ENCODE measurements at places on chromosomes 1 and 21.

GRCh38 chr1:165925498-165926079, 98.2 kb downstream of the UCK2 start:
- DNase-seq = no peak

DNA sequence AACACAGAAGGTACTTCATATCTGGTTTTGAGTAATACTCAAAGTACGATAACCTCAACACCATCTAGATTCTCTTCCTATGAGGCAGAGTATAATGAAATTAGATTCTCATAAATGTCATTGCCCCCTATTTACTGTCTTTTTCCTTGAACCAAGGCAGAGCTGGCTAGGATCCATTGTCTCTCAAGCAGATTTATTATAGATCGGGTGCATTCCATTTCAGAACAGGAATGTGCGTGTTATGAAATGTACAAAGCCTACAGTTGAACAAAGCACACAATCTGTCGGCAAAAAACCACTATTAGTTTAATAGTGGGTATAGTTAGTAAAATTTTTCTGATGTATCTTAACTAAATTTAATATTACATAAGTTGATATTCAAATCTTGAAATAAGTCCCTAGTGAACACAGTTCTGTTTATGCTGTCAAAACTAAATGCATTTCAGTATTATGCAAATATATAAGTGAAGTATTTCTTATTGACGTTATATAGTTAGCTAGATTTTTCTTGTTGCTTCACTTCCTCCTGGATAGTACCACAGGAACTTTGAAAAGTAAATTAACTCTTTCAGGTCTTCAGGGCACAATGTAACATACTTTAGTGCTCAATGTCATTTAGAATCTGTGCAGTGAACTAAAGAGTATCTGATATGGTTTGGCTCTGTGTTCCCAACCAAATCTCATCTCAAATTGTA, 92.1 kb downstream of the DDAH1 start:
- DNase-seq = no peak

DNA sequence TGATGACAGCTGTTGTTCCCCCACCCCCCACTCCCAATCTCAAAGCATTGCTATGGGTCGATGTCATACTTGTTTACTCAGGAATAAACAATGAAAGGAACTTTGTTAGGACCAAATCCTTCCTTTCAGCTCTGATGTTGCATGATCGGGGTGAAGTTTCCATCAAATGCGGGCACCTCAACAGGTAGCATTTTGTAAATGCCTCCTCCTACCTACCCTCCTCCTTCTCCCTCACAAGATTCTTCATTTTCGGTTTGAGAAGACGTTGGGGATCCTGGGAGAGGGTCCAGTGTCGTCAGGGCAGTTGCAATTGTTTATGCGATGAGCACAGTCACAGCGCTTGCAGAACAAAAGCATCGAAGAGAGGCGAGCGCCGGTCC, 758 bp upstream of the HUNK start:
- no peak for DNase-seq

DNA sequence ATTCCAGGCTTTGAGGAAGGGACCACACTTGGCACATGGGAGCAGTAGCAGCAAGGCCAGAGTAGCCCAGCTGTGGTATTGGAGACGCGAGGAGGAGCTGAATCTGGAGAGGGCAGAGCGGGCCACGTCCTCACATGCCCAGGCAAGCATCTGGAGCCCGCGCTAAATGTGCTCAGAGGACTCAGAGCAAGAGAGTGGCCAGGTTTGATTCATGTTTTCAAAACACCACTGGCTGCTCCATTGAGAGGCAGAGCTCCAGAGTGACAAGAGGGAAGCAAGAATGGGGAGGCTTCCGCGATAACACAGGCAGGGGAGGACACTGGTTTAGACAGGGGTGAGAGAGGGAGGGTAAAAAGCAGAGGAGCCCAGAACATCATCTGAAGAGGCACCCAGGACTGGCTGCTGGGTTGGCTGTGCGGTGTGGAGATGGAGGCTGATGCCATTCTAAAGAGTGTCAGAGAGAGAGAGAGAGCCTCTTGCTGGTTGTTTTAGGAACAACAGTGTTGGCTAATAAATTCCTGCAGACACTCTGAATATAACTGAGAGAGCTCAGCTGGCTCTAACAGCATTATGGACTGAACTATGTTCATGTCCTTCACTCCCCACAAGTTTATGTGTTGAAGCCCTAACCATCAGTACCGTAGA, 32.3 kb downstream of the RCAN1 start:
- DNase-seq = no peak

DNA sequence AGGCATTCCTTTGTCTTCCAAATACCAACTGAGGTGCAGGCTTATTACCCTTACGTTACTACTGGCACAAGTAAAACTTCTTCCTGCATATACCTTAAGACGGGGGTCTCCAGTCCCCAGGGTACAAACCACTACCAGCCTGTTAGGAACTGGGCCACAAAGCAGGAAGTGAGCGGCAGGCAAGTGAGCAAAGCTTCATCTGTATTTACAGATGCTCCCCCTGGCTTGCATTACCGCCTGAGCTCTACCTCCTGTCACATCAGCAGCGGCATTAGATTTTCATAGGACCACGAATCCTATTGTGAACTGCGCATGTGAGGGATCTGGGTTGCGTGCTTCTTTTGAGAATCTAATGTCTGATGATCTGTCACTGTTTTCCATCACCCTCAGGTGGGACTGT, 113.1 kb downstream of the SLC45A1 start:
- peak; percentile 37 for DNase-seq

GRCh38 chr1:12343823-12344487, 114.1 kb downstream of the VPS13D start:
- DNase-seq = no peak

DNA sequence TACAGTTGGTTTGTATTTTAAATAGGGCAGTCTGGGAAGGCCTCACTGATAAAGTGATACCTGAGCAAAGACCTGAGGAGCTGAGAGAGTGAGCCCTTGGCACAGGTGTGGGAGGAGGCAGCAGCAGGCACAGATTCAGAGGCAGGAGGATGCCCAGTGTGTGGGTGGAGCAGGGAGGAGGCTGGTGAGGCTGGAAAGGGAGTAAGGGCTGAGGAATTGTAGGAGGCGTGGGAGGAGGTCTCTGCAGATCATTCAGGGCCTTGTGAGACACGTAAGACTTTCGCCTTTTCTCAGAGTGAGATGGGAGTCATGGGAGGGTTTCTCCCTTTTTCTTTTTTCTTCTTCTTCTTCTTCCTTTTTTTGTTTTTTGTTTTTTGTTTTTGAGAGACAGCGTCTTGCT, 58.0 kb downstream of the RGL1 start:
- DNase-seq = no peak

- DNase-seq = no peak
Measured at GRCh38 chr1:187408212-187409004, 579.7 kb downstream of the PLA2G4A start.

GRCh38 chr1:39720094-39720999, 18.3 kb upstream of the PPIE start:
- DNase-seq = no peak

DNA sequence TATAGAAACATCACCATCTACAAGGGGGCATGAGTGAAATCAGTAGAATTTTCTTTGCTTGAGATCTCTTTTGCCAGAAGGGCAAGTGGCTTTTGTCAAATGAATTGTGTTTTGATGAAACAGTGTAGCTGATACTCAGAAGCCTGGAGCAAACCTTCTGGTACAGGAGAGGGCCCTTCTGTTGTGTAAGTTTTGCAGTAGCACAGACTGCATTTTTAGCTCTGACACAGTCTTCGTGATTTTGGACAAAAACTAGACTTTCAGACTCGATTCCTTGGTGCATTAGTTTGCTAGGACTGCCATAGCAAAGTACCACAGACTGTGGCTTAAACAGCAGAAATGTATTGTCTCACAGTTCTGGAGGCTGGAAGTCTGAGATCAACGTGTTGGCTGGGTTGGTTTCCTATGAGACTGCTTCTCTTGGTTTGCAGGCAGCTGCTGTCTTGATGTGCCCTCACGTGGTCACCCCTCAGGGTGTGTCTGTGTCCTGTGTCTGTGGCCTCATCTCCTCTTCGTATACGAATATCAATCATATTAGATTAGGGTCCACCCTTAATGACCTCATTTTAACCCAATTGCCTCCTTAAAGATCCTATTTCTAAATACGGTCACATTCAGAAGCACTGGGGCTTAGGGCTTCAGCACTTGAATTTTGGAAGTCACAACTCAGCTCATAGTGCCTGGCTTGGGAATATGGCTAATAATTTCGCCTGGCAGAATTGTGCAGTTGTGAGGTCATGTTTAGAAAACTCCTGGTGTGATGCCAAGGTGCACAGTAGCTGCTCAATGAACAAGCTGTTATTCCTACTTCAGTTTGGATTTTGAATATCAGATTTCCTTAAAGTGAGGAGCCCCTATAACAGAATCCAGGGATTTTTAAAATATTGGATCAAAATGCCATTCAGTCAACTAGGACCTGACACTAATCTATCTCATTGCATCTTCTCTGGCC, 21.2 kb upstream of the DISC1 start:
- no peak for DNase-seq

DNA sequence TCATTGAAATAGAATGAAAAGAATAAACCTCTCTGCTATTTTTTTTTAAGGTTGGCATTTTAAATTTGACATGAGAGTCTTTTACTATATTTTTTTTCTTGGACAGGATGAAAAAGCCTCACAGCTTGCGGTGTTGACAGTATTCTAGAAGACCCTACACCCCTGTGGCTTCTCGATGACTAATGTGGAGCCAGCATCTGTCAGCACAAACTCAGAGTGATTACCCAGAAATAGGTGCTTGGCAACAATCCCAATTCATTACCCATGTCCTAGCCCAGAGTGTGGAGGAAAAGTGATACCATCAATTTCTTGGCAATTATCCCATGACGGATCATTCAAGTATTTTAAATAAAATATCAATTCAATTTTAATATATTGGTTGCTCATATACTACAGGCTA, 186.8 kb upstream of the MAP1LC3C start:
- DNase-seq = no peak

GRCh38 chr1:100009458-100009857, 39.7 kb downstream of the SLC35A3 start:
- DNase-seq = no peak

- DNase-seq = no peak
Measured at GRCh38 chr1:111201275-111202090, 1.0 kb upstream of the DENND2D start.

DNA sequence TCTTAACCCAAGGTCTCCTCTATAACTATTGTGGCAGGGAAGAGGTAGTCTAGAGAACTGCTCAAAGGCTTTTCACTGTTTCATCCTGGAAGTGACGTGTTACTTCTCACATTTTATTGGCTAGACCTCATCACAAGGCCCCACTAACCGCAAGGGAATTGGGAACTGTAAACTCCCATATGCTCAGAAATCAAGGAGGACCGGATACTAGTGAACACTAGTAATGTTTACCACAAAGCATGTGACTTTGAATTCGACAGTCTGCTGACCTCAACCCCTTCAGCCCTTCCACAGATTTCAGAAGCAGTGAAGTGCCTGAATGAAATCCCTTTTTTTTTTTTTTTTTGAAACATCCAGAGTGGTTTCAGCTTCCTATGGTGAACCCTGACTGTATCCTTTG, 3.4 kb upstream of the EEIG2 start:
- no peak for DNase-seq

GRCh38 chr1:183214021-183214970, 28.2 kb downstream of the LAMC2 start:
- DNase-seq = no peak

- DNase-seq = no peak
Measured at GRCh38 chr21:42209801-42210479, 9.0 kb upstream of the ABCG1 start.

All from activated naive CD4-positive, alpha-beta T cell treated with Interleukin-2 at 50 U/mL for 16 hours (primary cell).